Nasal cavity respiratory epithelium epithelial cell of viscerocranial mucosa (primary cell): ENCODE measurements at places on chromosomes 6 and 20. TPM values are rescaled to one million over a fixed set of nuclear protein-coding genes. Genes with fewer than 3 reads are reported as not detected.

OOEP gene
- total RNA-seq, result 0.14 TPM in 1 of 2 replicates, not detected in the other

PRL gene
- not detected in 2 replicates for total RNA-seq

PPP1R18 gene
- 40.7 and 56.9 TPM in 2 replicates for total RNA-seq

ADGRF4 gene
- 21.5 and 42.1 TPM in 2 replicates for total RNA-seq

TAF8 gene
- total RNA-seq, result 11.6 and 16.2 TPM in 2 replicates

RSPO3 gene
- not detected in 2 replicates for total RNA-seq

WFDC10B gene
- not detected in 2 replicates for total RNA-seq

GPSM3 gene
- total RNA-seq, result 0.71 and 1.0 TPM in 2 replicates

MAP1LC3A gene
- 6.2 and 8.0 TPM in 2 replicates for total RNA-seq

UNC5CL gene
- 0.14 and 0.34 TPM in 2 replicates for total RNA-seq

ADGRG6 gene
- total RNA-seq, result 13.0 and 20.5 TPM in 2 replicates

LAMA2 gene
- total RNA-seq, result 0.21 and 0.68 TPM in 2 replicates

IL20RA gene
- 4.3 and 4.8 TPM in 2 replicates for total RNA-seq

BAG2 gene
- total RNA-seq, result 3.8 and 5.1 TPM in 2 replicates

F13A1 gene
- not detected in 2 replicates for total RNA-seq

DLK2 gene
- 2.8 and 4.8 TPM in 2 replicates for total RNA-seq

ZSCAN23 gene
- total RNA-seq, result 1.7 and 7.2 TPM in 2 replicates

IPCEF1 gene
- 0.34 and 1.00 TPM in 2 replicates for total RNA-seq

RPS6KA2 gene
- total RNA-seq, result 42.0 and 64.1 TPM in 2 replicates

PRSS35 gene
- under 0.01 TPM in 1 of 2 replicates, not detected in the other for total RNA-seq

EYS gene
- total RNA-seq, result 0.43 TPM in 1 of 2 replicates, not detected in the other

RIMS4 gene
- total RNA-seq, result not detected in 2 replicates

PRR18 gene
- total RNA-seq, result under 0.01 TPM in 2 replicates

ISM1 gene
- total RNA-seq, result 0.14 and 0.34 TPM in 2 replicates

MMP24 gene
- under 0.01 and 0.07 TPM in 2 replicates for total RNA-seq

RGS17 gene
- 1.4 and 4.1 TPM in 2 replicates for total RNA-seq

C6orf52 gene
- 1.4 and 2.1 TPM in 2 replicates for total RNA-seq

SLC32A1 gene
- total RNA-seq, result not detected in 2 replicates
